ENCODE measurements at places on chromosomes 1 and 21. TPM values are rescaled to one million over a fixed set of nuclear protein-coding genes. Genes with fewer than 3 reads are reported as not detected.

The INAVA gene
- 0.66 TPM for polyA plus RNA-seq

The S100A2 gene
- polyA plus RNA-seq: not detected

The FCRL2 gene
- not detected for polyA plus RNA-seq

The PDZK1IP1 gene
- polyA plus RNA-seq: not detected

The CRP gene
- not detected for polyA plus RNA-seq

The SH3BGRL3 gene
- polyA plus RNA-seq: 473 TPM

The NMNAT2 gene
- 26.8 TPM for polyA plus RNA-seq

The COL24A1 gene
- not detected for polyA plus RNA-seq

The OLFML2B gene
- 1.9 TPM for polyA plus RNA-seq

The PTPRC gene
- 1.3 TPM for polyA plus RNA-seq

The TBX15 gene
- not detected for polyA plus RNA-seq

The LEPR gene
- polyA plus RNA-seq: 0.48 TPM

The RAB7B gene
- polyA plus RNA-seq: not detected

The DCDC2B gene
- not detected for polyA plus RNA-seq

The RNF207 gene
- 6.0 TPM for polyA plus RNA-seq

The PGLYRP3 gene
- polyA plus RNA-seq: not detected

The GSTM1 gene
- polyA plus RNA-seq: 26.0 TPM

The S100A14 gene
- not detected for polyA plus RNA-seq

The NTMT2 gene
- polyA plus RNA-seq: not detected

The BRDT gene
- polyA plus RNA-seq: 0.20 TPM

The SYT14 gene
- 10.3 TPM for polyA plus RNA-seq

The PWP2 gene
- 1.7 TPM for polyA plus RNA-seq

The ANGPTL3 gene
- polyA plus RNA-seq: not detected

The VWA5B1 gene
- polyA plus RNA-seq: not detected

The OLIG2 gene
- 1.0 TPM for polyA plus RNA-seq

The LORICRIN gene
- polyA plus RNA-seq: not detected

The LCE1B gene
- polyA plus RNA-seq: not detected

The C1QB gene
- polyA plus RNA-seq: not detected

The EEIG2 gene
- polyA plus RNA-seq: 14.7 TPM

The IFI44 gene
- polyA plus RNA-seq: 4.2 TPM

The SPATA21 gene
- polyA plus RNA-seq: not detected

The NFASC gene
- polyA plus RNA-seq: 17.5 TPM

The GJA4 gene
- polyA plus RNA-seq: not detected

The PACC1 gene
- polyA plus RNA-seq: 22.4 TPM

The IPP gene
- polyA plus RNA-seq: 2.5 TPM

The DAB1 gene
- 42.0 TPM for polyA plus RNA-seq

The LRRC38 gene
- polyA plus RNA-seq: not detected

The CRYAA gene
- polyA plus RNA-seq: not detected

The RIIAD1 gene
- 67.9 TPM for polyA plus RNA-seq

The RGS8 gene
- polyA plus RNA-seq: 310 TPM
